ENCODE measurements at places on chromosomes 7 and 10.

DNA sequence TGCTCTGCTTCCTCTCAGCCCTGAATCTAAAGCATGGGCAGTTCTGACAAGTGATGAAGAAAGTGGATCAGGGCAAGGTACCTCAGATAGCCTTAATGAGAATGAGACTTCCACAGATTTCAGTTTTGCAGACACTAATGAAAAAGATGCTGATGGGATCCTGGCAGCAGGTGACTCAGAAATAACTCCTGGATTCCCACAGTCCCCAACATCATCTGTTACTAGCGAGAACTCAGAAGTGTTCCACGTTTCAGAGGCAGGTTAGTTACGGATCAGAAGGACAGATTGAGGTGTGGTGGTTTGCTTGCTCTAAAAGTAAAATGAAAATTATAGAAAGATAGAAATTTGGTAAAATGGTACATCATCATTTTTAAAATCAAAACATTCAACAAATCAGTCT is 130.4 kb downstream of the AASS start:
- no peak for DNase-seq

GRCh38 chr10:10792681-10793080 is 225.0 kb upstream of the CELF2 start:
- peak; percentile 88 for DNase-seq

DNA sequence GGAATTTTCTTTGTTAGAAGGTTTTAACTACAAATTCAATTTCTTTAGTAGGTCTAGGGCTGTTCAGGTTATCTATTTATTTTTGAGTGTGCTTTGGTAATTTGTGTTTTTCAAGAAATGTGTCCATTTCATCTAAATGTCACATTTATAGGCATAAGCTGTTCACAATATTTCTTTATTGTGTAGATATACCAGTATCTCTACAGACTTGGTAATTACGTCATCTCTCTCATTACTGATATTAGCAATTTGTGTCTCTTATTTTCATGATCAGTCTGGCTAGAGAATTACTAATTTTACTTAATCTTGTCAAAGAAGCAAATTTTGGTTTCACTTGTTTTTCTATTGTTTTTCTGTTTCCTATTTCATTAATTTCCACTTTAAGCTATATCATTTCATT is 152.0 kb downstream of the RNLS start:
- no peak for DNase-seq

DNA sequence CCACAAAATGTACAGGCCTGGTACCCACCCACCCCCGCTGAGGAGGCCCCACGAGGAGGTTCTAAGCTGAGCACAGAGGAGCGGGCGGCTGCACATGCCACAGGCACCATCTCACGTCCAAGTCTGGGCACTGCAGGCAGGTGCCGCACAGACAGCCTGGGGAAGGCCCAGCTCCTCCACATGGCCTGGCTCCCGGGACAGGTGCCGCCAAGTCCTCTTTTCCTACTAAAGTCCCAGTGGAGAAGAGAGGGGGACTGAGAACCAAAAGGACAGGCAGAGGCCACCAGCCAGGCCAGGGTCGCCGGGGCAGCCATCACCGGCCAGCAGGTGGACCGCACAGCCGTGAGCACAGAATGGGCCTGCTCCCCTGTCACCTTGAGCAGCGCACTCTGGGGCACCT is 91.1 kb downstream of the MAD1L1 start:
- no peak for DNase-seq

Measured in astrocyte of the cerebellum (primary cell).